GM06990 (cell line): ENCODE measurements at places on chromosomes 11 and 22.

DNA sequence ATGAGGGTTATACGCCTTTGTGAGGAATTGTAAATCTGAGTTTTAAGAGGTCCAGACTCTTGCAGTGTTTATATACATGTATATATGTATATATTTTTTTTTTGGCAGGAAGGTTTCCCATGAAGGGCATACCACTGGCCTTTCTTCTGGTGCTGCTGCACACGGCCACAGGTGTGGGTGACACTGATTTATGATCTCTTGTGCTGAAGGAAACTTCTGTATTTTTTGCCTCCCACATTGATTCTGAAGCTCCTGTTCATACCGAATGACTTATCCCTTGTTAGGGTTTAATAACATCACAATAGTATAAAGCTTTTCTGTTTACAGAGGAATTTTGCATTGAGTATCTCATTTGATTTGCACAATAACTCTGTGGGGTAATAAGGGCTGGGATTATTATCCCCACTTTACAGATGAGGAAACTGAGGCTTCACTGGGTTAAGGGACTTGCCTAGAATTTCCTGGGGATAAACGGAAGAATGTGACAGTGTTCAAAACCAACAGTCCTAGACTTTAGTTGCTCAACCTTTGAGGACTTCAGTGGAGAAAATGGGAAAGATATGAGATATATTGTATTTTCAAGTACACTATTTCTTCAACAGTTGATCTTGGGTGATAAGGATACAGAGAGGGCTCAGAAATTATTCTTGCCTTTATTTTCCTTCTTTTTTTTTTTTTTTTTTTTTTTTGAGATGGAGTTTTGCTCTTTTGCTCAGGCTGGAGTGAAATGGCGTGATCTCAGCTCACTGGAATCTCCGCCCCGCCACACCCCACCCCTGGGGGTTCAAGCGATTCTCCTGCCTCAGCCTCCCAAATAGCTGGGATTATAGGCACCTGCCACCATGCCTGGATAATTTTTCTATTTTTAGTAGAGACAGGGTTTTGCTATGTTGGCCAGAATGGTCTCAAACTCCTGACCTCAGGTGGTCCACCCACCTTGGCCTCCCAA is 70.1 kb downstream of the MICAL2 start:
- no peak for DNase-seq

- no peak for DNase-seq
These were observed 49.9 kb downstream of the SIK2 start for GRCh38 chr11:111652184-111652583.

DNA sequence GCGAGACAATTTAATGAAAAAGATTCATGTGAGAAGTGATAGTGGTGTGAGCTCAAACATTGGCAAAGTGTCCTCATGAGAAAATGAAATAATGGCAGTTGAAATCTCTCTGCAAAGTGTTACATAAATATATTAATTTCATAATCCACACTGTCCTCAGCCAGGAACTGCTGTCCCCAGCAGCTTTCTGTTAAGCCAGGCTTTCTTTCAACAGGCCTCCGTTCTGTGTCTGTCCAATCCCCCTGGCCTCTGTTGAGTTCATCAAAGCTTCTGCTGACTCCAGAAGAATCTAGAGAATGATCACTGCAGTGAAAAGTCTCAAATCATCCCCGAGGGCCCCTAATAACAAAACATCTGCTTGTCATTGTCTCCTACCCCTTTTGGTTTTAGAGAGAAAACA is 10.0 kb upstream of the ASCC2 start:
- no peak for DNase-seq

- no peak for DNase-seq
These were observed 12.6 kb downstream of the PRAME start for GRCh38 chr22:22546490-22546889.

DNA sequence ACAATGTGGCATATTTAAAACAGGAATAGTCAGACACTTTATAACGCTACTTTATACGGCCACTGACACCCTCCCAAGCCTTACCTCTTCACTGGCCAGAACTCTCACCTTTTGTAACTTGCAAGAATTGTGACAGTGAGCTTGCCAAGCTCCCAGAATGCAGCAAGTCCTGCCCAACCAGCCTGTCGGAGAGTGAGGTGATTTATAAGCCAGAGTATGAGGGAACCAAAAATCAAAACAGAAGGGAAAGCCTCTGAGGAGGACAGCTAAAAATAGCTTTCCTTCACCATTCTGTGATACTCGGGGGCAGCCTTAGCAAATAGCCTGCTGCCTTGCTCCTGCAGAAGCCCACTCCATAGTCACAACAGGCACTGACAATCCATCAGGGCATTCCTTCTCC is 229.7 kb downstream of the FAM76B start:
- no peak for DNase-seq

- no peak for DNase-seq
These were observed at the start of gene SORL1-AS1 for GRCh38 chr11:121452609-121453150. SORL1-AS1 (minus strand) TSS chr11:121452967.

GRCh38 chr22:25554238-25554671 is 10.2 kb upstream of the GRK3 start:
- DNase-seq: no peak

- peak; percentile 55 for DNase-seq
These were observed 599 bp downstream of the SIK3 start for GRCh38 chr11:117097389-117098268.

DNA sequence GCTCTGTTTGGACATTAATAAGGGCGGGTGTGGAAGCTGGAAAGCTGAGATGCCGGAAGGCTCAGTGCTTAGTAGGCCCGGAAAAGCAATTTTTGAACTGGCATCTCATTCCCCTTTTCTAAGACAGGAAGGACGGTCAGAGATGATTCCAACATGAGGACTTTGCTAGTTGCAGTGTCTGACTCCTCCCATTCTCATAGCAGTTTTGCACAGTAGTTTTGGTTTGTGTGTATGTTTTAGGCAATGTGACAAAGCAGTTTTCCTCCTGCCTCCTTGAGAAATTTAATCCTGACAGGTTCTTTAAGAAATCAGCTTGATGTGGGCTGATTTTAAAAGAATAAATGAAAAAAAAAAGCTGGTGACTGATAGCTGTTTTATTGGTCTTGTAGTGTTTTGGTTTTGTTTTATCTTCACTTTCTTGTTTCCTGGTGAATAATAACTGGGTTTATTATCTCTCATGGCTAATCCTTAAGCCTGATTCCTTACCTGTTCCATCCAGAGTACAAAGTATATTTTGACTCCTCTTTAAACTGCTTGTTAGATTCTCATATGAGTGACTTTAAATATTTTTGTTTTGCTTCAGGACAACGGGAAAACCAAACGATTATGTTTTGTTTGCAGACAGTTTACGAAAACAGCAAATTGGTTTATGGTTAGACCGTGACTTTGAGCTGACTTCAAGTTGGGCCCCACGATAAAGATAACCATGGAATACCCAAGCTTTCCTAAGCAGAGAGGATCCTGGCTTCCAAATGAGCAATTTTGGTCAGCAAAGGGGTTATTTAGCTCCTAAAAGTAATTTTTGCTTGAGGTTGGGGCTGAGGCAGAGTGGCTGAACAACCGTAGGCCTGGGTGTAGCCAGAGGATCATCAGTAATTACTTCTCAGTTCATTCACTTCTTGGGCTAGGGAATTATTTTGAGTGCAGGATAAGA is 3.4 kb downstream of the PTPRJ start:
- no peak for DNase-seq

DNA sequence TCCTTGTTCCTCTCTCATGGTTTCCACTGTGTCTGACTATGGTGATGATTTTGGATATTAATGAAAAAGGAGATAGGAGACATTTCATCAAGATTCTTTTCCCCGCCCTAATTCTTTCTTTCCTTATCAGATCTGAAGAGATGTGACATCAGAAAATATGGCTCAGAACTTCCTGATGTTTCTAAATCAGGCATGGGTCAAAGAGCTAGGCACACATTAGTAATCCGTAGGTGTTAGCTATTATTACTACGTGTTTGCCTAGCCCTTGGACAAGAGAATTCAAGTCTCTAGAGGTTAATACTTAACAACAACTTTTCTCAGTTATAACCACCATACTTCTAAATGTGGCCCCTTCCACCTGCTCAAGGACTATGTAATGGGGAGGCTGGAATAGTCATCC is 5.8 kb downstream of the JOSD1 start:
- no peak for DNase-seq

DNA sequence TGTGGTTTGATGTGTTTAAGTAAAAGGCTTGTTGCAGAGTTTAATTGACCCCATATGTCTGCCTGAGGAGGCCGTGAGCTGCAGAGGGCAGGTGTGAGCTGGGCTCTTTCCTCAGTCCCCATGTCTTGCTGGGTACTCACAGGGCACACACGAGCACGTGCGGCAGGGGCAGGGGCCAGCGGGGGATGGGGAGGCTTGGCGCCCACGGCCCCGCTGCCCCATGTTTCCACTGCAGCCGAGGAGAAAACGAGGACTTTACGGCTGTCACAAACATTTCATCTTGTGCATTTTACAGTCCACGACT is 24.7 kb upstream of the CCDC188 start:
- no peak for DNase-seq

DNA sequence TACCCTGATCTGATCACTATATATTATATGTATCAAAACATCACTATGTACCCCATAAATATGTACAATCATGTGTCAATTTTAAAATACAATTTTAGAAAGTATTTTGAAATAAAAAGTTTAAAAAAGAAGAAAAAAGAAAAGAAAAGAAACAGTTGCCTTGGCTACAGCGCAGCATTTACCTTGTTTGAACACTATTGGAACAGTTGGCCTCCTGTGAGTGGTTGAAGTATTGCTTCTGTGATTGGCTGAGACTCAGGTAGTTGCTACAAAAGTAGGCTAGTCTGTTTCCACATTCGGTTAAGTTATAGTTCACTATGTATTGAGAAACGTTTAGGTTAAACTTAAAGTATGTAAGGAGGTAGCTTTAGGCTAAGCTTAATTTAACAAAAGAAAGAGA is 7.9 kb upstream of the DTX4 start:
- no peak for DNase-seq

- no peak for DNase-seq
These were observed 6.6 kb downstream of the APOL4 start for GRCh38 chr22:36194971-36195370.

DNA sequence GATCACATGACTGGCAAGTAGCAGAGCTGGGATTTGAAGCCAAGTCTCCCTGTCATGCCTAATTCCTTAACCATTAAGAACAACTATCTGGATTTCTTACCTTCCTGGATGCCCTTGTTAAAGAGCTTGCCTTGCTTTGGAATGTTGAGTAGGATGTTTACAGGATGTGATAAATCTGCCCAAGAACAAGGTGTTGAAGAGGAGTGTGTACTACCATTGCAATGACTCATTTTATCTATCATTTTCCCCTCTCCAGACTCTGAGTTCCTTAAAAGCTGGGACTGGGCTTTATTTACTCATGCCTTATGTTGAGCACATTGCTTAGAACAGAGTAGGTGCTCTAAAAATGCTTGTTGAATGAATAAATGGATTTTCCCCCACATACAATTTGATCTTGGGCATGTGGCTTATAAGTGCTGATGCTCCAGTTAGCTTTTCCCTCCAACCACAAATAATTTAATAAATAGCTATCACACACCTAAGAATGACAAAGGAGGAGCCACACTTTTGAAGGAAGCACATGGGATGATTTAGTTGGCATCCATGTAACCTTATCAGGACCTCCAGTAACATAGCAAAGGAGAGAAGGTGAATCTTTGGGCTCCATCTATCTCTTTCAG is 268.6 kb upstream of the SESN3 start:
- DNase-seq: no peak

DNA sequence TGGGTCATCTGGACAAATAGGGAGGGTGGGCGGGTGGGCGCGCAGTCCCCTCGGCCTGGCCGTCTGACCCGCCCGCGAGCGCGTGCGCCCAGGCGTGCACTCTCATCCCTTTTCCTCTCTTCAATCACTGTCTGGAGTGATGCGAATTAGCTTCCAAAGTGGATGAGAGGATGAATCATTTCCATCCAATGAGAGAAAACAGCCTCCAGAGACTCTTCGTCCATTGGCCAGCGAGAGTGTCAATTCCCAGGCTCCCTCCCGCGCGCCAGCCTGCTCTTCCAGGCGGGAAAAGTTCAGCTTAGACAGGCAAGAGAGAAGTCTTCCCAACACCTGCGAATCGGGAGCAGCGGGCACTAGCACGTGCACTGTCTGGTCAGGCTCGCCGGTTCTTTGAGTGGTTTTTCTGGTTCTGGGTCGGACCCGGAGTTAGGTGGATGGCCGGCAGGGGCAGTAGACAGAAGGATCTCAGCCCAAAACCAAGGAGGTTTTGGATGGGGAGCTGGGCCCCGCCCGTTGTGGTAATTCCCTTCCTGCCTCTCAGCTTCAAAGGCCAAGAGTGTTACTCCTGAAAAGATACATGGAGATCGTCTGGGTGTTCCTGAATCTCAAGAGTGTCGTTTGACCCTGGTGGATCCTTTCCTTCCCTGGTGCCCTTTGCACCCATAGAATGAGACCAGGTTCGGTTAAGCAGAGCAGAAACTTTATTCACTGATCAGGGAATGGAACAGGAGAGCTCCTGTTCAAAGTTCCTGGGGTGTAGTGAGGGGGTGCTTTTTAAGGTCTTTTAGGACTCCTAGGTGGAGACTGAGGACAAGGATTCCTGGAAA is 33.4 kb upstream of the GLYATL1 start:
- no peak for DNase-seq

DNA sequence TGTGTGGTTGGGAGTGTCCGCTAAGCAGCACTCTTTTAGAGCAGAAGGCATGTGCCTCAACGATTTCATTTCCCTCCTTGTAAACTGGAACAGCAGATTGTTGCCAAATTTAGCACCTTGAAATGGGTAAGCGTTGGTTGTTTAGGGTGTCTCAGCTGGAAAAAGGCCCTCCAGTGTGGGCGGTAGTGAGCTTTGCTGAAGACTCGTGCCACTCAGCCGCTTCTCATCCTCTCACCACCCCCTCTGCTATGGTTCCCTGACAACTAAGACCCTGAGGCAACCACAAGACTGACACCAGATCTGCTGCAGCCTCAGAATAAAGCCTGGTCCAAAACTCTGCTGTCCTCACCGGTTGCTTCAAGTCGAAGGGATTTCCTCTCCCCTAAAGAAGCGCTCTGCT is 9.9 kb upstream of the FERMT3 start:
- DNase-seq: no peak
